Activated CD8-positive, alpha-beta T cell treated with anti-CD3 and anti-CD28 coated beads for 36 hours (primary cell): ENCODE measurements at places on chromosomes 11 and 22. TPM values are rescaled to one million over a fixed set of nuclear protein-coding genes. Genes with fewer than 3 reads are reported as not detected.

GRAP2 gene
- total RNA-seq: 86.8 TPM

MIOX gene
- total RNA-seq: 0.29 TPM

LMO2 gene
- total RNA-seq: not detected

ANO3 gene
- not detected for total RNA-seq

RANGAP1 gene
- total RNA-seq: 151 TPM
